ENCODE measurements at places on chromosomes 6 and 20.
A peak's percentile ranks its signal among the peaks of the same experiment; 100 is the strongest.

- no peak for DNase-seq
Measured at GRCh38 chr6:30323806-30324205, 2.9 kb upstream of the TRIM39 start.

- DNase-seq: no peak
Measured at GRCh38 chr20:21146215-21146614, 20.3 kb downstream of the KIZ start.

DNA sequence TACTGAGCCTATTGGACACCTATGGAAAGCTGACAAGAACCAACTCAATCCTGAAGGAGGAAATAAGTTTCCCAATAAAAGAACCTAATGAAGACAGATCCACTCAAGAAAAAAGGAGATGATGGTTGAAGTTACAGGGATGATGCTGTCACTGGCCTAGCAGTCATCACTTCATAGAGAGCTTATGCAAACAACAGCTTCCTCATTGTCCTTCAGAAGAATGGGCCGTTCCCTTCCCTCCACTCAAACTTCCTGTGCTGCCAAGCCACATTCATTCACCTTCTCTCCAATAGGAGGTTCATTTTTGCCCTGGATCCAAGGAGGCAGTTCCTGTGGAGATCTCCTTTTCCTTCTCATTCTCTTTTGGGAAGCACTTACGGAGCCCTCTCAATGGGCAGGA, 13.8 kb upstream of the PM20D2 start:
- DNase-seq: no peak

GRCh38 chr6:52361414-52361944, 472 bp upstream of the PAQR8 start:
- peak; percentile 12 for DNase-seq

GRCh38 chr6:4210629-4211419, 75.4 kb upstream of the ECI2 start:
- DNase-seq: peak; percentile 70

DNA sequence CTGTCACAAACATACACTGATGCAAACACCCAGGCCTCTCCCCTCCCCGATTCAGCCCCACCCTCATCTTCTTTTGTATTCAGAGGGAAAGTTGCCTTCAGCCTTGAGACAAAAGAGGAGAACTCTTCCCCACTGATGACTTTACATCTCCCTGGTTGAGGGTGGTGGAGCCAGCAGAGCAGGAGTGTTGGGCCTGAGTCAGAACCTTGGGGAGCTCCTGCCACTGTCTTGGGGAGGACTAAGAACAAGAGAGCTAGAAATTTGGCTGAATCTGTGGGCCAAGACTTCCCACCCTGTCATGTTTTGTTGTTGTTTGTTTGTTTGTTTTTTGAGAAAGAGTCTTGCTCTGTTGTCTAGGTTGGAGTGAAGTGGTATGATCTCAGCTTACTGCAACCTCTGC, 89.1 kb downstream of the MDGA1 start:
- DNase-seq: no peak

DNA sequence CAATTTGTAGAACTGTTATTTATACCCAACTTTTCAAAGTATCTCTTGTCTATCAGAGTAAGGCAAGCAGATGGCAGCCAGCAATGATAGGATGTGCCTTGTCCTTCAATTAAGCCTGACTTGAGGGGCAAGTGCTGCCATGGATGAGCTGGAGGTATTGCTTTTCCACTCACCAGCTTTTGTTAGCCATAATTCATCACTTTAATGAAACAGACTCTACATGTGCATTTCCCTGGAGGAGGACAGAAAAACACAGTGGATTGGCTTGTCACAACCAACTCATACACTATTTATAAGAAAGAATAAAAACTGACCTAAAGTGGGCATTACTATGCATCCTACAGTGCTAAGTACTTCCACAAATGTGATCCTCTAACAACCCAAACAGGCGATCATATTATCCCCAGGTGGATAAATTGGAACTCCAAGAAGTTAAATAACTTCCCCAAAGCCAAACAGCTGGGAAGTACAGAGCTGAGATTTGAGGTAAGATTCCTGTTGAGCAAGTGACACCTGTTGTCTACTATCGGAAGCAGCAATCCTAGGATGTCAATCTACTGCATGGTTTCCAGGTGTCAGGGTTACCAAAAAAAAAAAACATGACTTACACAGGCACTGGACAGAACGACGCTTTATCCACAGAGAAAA, 73.9 kb upstream of the NRSN1 start:
- no peak for DNase-seq

DNA sequence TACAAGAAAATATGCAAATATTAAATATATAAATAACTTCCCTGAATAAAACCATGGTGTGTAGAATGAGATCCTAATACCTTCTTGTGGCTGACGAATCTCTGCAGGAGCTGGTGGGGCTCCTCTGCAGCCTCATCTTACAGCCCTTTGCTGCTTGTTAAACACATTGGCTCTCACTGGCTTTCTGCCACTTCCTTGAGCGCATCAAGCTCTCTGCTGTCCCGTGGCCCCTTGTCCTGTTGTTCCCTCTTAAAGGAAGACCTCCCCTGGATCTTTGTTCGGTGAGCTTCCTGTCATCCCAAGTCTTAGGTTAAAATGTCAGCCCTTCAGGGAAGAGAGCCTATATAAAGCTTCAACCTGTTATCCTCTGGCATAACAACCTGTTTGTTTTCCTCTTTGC, 519.6 kb downstream of the DOK5 start:
- DNase-seq: no peak

DNA sequence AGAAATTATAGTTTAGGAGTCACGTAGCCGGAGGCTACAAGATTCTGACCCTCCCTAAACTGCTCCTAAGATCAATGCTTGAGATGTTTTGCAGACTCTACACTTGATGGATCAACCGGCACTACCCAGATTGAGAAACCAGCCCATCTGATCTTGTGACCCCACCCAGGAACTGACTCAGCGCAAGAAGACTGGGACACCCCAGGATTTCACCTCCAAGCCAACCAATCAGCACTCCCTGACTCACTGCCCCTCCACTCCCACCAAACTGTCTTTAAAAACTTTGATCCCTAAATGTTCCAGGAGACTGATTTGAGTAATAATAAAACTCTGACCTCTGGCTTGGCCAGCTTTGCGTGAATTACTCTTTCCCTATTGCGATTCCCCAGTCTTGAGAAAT, 99.8 kb downstream of the OPRM1 start:
- no peak for DNase-seq

- no peak for DNase-seq
Measured at GRCh38 chr20:2761885-2762284, 38.5 kb downstream of the CPXM1 start.

- no peak for DNase-seq
Measured at GRCh38 chr6:168452685-168453377, 11.8 kb downstream of the SMOC2 start.

GRCh38 chr6:156698239-156699016, 78.8 kb upstream of the ARID1B start:
- DNase-seq: no peak

DNA sequence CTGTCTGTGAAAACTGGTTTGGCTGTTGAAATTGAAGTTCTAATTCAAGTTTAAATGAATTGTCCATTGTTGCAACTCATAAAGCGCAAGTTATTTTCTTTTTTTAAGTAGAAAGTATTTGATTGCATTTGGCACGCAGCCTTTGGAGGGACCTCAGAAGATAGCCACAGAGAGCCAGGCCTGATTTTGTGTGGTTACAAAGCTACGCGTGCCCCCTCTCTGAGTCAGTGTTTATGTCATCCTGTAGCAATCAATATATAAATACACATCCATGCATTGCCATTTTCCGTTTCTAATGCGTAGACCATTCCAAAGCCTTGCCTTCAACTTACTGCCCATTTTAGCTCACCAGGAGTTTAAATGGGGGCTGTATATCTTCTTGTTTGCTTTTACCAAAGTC, 173.2 kb downstream of the TMEM242 start:
- DNase-seq: no peak

DNA sequence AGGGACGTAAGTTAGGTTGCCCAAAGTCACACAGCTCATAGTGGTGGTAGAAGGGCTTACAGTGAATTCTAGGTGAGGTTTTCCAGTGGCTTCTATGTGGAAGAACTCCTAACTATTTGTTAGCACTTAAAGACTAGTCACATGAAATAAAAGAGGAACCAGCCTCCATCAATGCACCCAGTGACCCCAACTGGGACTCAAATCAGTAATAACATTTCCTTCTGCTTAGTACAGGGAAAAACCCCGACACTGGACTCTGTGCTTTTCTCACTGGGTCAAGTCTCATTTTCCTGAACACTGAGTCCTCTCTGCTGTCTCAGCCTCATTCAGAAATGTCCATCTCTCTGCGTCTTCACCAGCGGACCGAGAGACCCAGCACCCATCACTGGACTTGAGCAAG, 89.2 kb downstream of the SLC22A23 start:
- DNase-seq: no peak

DNA sequence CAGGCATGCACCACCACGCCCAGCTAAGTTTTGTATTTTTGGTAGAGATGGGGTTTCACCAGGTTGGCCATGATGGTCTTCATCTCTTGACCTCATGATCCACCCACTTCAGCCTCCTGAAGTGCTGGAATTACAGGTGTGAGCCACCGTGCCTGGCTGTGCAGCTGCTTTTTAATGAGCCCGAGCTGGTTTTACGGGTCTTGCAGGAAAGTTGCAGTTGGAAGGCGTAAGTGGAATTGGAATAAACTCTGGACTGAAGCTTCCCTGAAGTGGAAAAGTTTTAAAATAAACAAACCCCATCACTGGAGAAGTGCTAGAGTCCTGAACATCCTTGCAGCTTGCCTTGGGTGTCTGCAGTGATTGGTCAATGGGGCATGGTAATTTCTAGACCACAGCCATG, 40.4 kb downstream of the KIF25 start:
- DNase-seq: peak; percentile 65

DNA sequence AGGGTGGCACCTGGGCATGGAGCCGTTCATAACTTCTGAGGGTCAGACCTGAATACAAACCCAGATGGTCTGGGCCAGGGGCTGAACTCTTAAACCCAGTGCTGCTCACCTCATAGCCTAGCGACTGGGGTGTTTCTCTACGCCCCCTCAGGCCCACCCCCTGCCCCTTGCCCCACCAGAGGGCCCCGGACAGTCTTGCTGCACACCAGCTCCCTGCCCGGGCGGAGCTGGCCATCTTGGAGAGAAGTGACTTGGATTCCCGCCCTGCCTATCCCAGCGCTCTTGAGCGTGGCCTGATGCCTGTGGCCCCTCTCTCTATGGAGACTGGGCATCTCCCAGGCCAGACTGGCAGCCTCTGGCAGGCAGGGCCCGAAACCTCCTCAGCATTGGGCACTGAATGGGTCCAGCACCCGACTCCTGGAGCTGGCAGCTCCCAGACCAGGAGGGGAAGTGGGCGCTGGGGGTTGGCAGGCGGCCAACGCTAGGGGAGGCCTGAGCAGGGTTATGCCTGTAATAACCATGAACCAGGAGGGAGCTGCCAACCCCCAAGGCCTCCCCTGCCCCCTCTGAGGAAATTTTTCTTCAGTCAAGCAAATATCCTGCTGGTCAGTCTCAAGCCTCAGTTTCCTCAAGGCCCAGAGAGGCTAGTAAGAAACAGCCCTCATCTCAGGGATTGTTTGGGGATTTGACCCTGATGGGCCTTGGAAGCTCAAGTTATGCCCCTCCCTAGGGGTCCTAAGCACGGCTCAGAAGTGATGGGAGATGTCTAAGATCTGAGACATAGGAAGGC, 169.5 kb downstream of the VEGFA start:
- no peak for DNase-seq

- no peak for DNase-seq
Measured at GRCh38 chr6:83190626-83191025, 2.4 kb downstream of the PGM3 start.

DNA sequence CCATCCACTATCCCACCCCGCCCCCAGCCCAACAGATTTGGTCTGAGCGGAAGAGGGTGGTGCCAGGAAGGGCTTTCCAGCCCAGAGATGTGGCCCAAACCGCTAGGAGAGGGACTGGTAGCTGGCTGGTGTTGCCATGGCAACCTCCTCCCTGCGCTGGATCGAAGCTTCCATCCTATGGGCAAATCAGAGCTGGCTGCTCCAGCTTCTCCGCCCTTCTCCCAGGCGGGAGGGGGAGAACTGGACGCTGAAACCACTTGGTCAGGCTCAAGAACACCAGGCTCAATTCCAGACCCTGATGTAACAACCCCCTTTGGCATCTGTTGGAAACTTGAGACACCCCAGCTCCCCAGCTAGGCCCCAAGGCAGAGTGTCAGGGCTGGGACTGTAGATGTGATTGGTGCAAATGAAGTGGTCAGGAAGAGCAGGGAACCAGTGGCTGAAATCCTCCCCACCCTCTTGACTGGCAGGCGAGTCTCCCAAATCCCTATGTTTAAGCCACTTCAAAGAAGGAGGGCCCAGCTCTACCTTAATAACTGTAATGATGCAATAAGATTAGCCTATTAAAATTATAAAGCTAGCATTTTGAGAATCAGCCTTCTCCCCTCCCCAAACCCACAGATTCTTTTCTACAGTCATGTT, 4.2 kb downstream of the RIMS4 start:
- DNase-seq: no peak

- no peak for DNase-seq
Measured at GRCh38 chr6:93784794-93785693, 365.7 kb upstream of the EPHA7 start.

DNA sequence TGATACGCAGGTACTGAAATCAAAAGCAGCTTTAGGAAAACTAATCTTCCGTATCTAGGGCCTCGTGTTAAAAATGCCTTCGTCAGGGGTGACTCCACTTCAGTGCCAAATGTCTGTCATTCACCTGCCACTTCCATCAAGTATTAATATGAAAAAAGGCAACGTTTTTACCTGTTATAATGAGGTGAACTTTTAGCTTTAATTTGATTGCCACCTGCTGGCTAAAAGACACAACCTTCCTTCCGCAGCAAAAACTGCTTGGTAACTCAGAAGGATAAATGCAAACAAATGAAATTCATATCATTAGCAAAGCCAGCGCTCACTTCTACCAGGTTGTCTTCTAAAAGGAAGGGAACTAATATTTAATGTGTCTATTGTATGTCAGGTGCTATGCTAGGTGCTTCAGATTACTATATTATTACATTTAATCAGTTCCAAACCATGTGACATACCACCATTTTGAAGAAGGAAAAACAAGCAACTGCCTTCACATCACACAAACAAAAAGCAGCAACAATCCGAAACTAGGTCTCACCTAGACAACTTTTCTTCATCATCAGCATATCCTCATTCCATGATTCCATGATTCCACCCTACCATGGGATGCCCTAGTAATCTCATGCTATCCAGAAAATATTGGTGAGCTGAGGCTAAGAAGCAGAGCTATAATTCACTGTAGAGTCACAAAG, 20.6 kb upstream of the ARHGAP18 start:
- DNase-seq: peak; percentile 68

DNA sequence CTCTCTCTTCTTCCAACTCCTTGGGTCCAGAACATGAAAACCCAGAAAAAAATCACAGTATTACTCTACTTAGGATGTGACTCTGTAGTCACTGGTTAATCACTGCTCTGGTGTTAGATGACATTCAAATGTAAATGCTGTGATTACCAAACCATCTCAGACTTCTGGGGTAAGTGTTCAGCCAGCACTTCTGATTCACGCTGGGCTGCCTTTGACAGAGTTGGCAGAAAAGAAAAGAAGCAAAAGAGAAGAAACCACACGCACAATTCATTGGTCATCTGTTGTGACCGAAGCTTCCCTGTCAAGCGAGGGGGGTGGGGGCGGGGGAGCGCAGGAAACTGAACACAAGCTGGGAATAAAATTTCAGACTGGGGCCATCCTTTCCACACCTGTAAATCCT, 82.7 kb downstream of the PSMG4 start:
- no peak for DNase-seq
